Stimulated activated CD8-positive, alpha-beta memory T cell treated with anti-CD3 and anti-CD28 coated beads, Interleukin-4, amount 100 ng/mL, for 48 hours (primary cell): ENCODE measurements at places on chromosomes 12 and 14.

DNA sequence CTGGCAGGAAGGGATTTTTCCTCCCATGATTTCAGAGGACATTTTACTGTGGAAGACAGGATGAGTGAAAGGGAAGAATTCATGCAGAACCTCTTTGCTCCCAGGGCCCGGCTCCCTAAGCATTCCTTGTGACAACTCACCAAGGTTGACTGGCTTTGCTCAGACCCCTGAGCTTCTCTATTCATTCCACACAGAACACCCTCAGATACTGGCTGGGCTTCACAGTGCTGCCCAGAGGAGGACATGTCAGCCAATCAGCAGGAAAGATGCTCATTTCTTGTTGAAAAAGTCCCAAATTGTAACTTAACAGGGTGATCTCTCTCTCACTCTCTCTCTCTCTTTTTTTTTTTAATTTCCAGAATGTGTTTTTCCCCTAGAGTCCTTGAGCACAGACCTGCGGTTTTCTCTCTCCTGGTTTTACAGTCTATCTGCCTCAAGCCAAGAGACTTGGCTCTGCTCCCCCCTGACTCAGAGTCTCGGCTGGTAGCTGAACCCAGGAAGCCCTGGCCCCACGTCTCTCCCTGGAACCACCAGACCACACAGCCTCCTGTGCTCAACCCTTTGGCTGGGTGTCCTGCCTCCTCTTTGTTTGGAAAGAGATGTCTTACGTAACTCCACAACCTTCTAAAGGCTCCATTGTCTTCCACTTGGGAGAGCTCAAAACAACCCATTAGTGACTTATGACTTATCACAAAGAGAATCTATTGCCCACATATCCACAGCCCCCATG lies 43.9 kb downstream of the SSPN start:
- DNase-seq = no peak

GRCh38 chr12:50927356-50927755 lies 25.0 kb upstream of the HIGD1C start:
- DNase-seq = no peak

GRCh38 chr14:29741909-29742401 lies 185.7 kb downstream of the PRKD1 start:
- DNase-seq = no peak

DNA sequence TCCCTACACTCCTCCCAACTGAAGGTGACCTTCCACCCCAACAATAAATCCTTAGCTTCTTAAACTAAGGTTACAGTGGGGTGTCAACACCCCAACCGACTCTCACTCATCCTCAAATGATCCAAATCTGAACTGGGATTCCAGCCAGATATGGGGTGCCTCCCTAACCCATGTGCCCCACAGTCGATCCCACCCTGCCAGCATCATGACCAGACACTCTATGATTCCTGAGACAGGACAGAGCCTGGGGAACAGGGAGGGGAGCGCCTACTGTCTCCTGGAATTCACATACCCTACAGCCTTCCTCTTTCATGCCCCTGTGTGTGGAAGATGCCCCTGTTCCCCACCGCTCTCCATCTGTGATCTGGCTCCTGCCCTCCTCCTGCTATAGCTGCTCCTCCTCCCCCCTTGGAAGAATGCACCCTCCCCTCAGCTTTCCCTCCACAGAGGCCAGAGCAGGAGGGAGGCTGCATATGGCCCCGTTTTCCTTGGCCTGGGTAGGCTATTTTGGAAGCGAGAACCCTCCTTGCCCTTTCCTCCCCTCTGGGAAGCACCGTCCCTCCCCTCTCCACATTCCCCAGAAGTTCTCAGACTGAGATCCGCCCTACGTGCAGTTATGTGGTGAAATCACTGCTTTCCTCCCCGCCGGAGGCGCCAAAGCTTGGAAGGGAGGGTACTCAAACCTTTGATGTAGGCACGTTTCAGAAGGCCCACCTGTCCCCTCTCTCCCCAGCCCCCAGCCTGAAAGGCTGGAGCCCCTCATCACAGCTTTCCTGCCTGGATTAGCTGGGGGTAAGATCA lies 48.0 kb downstream of the SMUG1 start:
- DNase-seq = no peak

DNA sequence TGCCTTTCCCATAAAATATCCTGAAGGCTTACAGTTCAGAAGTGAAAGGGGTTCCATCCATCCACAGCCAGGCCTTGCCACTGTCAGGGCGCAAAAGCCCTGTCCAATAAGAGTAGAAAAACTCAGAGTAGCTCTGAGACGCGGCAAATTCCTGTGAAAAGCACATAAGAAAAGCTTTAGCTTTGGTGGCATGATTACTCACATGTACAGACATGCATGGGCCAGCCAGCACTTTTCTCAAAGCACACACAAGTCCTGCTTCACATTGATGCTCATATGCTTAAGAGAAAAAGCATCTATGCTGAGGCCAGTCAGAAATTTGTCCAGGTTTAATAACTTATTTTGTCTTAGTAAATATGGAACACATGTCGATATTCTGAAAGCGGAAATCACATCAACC lies 25.5 kb downstream of the CLEC1A start:
- DNase-seq = no peak

DNA sequence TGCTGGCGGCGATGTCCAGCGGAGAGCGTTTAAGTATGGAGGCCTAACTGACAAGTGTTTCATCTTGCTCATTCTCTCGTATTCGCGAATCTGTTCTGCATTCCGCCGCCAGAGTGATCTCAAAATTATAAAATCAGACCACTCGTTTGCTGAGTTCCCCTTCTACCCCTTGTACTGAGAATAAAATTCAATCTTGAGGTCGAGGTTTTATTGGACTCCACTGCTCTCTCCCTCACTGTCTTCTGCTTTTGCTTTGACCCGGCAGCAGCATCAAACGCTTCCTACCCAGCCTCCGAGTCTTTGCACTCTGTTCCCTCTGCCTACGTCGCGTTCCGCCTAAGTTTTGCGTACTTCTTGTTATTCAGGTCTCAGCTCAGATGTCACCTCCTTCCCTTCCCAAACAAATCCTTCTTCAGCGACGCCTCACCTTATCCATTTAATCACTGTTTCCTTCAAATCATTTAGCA lies 462 bp downstream of the KNTC1 start:
- peak; percentile 54 for DNase-seq

GRCh38 chr12:88810806-88811205 lies 230.5 kb upstream of the KITLG start:
- DNase-seq = no peak

DNA sequence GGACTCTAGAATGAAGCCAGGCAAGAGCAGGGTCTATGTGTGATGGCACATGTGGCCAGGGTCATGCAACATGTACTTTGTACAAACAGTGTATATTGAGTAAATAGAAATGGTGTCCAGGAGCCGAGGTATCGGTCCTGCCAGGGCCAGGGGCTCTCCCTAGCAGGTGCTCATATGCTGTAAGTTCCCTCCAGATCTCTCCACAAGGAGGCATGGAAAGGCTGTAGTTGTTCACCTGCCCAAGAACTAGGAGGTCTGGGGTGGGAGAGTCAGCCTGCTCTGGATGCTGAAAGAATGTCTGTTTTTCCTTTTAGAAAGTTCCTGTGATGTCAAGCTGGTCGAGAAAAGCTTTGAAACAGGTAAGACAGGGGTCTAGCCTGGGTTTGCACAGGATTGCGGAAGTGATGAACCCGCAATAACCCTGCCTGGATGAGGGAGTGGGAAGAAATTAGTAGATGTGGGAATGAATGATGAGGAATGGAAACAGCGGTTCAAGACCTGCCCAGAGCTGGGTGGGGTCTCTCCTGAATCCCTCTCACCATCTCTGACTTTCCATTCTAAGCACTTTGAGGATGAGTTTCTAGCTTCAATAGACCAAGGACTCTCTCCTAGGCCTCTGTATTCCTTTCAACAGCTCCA lies 39.6 kb downstream of the DAD1 start:
- peak; percentile 57 for DNase-seq

DNA sequence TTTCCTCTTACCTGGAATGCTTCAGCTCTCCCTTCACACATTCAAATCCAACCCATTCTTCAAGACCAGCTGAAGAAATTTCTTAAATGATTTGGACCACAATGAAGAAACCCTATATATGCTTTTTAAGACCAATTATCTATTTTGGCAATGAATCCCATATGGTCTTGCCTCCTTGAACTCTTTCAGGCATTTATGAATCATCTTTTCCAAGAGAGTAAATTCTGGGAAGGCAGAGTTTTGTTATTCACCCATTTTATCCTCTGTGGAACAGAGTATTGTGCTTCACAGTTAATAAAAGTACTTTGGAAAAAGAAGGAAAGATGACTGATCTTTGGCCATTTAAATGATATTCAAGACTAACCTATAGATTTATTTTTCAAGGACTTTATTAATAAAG lies 14.0 kb downstream of the GIT2 start:
- no peak for DNase-seq
